ENCODE measurements at places on chromosomes 2 and 18. TPM values are rescaled to one million over a fixed set of nuclear protein-coding genes. Genes with fewer than 3 reads are reported as not detected.

C2orf81 gene
- total RNA-seq: 1.1 TPM

GRCh38 chr2:241070811-241071676, 31.0 kb downstream of the MTERF4 start:
- no peak for DNase-seq

DNA sequence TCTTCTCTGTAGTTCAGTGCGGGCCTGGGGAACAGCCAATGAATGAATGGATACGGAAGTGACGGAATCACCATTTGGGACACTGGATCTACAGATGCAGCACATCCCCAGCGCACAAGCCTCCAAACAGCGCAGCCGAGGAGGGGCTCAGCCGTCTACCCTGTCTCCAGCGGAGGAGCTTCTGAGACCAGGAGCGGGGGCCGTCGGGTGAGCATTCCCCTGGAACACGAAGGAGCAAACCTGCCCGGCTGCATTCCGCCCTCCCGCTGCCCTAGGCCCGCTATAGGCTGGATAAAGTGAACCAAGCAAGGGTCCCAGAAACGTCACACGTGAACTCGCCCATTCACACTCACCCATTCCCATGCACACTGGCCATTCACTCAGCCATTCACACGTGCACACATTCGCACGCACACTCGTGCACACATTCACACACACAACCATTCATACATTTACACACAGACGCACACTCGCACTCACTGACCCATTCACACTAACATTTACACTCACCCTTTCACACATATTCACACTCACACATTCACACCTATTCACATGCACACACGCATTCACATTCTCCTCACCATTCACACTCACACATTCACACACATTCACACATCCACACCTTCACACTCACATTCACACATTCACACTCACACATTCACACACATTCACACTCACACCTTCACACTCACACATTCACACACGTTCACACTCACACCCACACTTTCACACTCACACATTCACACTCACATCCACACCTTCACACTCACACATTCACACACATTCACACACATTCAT, 63.4 kb downstream of the BIN1 start:
- no peak for DNase-seq

DNA sequence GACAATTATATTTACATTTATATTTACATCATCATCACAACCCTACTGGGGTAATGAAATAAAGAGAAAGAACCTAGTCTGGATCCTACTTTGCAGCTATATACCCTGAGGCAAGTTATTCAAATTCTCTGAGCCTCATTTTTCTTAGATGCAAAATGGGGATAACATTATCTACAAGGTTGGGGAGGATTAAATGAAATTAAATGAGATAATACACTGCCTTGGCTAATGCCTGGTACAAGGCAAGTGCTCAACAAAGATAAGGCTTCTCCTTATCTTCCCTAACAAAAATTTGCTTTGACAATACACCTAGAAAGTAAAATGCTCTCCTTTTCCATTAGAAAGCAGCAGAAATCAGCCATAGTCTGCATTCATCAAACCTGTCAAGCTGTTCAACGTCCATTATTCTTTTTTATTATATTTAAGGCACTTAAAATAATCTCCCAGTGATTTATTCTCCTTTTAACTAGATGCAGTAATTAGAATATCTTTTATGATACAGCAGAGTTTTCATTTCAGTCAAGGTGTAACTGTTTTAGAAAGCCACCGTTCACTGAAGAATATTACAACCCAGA, 44.8 kb downstream of the TCF4 start:
- DNase-seq: no peak

DNA sequence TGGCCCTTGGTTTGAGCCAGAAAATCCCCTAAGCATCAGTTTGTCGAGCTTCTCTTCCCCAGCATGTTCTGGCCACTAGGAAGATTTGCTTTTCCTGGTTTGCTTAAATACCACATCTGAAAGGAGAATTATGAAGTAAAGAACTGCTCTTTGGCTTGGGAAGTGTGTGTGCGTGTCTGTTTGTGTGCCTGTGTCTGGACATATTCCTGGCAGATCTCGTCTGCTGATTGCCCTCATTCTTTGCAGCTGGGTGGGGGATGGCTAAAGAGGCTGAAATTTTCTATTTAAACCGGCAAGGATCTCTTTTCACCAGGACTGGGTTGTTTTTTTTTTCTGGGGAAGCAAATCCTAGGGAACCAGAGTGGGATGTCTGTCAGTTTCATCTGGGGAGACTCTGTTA, 57.3 kb upstream of the MBOAT2 start:
- no peak for DNase-seq

SERPINB2 gene
- not detected for total RNA-seq
